Metanephros (tissue), 2 donors: ENCODE measurements at places on chromosomes 16 and 17. TPM values are rescaled to one million over a fixed set of nuclear protein-coding genes. Genes with fewer than 3 reads are reported as not detected.

Gene HYDIN
- total RNA-seq, result 17.9 TPM

Gene DUXB
- not detected for total RNA-seq

Gene LDHD
- 15.0 TPM for total RNA-seq

Gene ERBB2
- total RNA-seq, result 237 TPM

Gene SYCE1L
- total RNA-seq, result 2.5 TPM

Gene NPIPA8
- 3.1 TPM for total RNA-seq

Gene CCL17
- 1.1 TPM for total RNA-seq
